Anterior cingulate cortex (tissue), 58 donors: ENCODE measurements at places on chromosomes 5 and 9.
A peak's percentile ranks its signal among the peaks of the same experiment; 100 is the strongest.

- no peak for DNase-seq
Measured at GRCh38 chr5:170643591-170643990, 139.8 kb downstream of the KCNIP1 start.

GRCh38 chr9:101787891-101788290 lies 49.4 kb upstream of the GRIN3A start:
- no peak for DNase-seq

DNA sequence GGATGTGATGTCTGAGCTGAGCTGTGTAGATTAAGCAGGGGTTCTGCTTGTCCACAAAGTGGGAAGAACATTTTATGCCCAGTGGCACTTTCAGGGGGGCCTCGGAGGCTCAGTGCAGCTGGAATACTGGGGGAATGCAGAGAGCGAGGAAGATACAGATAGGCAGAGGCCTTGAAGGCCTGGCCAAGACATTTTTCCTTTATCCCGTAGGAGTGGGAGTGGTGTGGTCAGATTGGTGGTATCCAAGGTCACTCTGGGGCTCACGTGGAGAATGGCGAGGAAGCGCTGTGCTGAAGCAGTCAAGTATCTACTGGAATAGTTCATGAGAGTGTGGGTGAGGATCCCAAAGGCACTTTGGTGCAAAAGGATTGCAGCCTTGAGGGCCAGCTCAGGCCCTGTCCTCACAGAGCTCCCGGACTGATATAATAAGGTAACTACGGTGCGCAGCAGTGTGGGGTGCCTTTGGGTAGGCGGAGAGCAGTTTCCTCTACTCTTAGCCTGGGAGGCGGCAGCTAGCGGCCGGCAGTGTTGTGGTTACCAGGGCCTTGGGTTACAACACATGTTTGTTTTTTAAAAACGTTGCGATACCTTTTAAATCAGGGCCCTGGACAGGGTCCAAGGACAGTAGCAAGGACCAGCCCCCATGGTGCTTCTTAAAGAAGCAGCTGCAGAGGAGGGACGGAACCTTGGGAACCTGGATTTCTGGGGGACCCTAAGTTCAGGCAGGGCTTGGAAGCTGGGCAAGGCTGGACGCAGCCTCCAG lies 10.8 kb upstream of the CCDC69 start:
- DNase-seq, result no peak

GRCh38 chr9:22040760-22041159 lies 31.7 kb upstream of the CDKN2B start:
- DNase-seq, result no peak

DNA sequence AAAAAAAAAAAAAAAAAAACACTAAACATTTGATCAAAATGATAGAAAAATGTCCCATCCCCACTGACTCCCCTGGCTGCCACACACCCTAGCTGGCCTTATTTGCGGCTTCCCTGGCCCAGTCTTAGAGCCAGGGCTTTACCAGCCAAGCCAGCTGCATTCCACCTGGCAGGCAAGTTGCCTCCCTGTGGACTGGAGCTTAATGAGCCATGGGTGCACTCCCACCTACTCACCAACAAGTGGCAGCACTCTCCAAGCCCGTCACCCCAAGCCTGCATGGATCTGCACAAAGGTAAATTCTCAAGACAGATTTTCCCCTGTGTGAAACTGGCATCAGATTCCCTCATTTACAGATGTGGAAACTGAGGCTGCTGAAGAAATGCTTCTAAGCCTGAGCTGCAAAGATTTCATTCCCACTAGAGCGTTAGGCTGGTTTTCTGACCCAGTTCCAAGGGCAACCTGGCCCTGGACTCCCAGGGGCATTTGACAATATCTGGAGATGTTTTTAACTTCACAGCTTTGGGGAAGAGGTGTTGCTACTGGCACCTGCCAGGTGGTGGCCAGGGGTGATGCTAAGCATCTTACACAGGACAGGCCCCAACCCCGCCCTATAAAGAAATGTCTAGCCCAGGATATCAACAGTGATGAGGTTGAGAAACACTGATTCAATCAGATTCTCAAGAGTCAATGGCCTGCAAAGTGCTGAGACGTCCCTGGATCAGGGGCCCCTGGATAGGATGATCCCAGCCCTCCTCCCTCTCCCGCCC lies 21.9 kb upstream of the VDAC1 start:
- DNase-seq, result no peak

GRCh38 chr5:79853676-79854418 lies 137.2 kb downstream of the MTX3 start:
- no peak for DNase-seq

DNA sequence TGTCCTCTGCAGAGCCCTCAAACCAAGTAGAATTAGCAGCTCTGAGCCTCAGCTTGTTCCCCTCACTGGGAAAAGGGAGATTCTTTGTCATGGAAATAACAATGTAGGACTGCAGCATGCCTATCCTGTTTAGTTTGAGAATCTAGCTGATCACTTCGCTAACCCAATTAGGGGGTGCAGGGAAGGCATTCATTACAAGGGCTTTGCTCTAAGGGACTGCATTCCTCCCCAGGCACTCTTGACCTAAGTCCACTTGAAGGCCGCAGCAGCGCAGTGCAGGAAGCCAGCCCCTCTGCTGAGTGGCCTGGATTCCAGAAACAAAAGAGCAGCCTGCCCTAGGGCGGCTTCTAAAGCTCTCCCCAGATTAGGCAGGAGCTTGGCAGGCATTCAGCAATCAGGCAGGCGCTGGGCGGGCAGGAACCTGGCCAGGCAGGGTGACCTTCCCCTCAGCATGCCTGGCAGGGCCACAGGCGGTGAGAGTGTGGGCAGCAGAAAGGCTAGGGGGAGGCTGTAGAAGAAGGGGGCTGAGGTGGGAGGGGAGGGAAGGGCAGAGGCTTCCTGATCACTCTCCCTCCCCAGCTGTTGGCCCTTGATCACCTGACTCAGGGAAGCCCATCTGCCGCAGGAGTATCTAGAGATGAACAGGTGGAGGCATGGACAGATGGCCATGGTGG lies 24.8 kb downstream of the CCNJL start:
- peak; percentile 7 for DNase-seq

- DNase-seq, result no peak
Measured at GRCh38 chr5:108174286-108174685, 207.6 kb downstream of the FBXL17 start.

- DNase-seq, result no peak
Measured at GRCh38 chr5:135826994-135827671, 7.3 kb upstream of the SLC25A48 start.

DNA sequence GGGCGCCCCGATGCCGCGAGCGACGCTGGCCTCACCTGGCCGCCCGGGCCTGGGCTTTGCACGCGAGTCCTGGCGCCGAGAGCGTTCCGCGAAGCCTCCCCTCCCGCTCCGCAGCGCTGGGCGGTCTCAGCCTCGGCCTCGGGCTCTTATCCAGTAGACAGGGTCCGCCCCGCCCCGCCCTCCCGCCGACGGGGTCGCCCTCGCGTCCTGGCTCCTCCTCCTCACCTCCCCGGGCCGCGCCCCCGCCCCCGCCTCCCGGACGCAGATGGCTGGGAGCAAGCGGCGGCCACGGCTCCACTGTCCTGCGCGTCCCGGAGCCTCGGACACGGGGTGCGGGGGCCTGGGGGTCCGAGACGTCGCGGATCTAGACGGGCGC lies at the start of gene SLC6A3:
TSS of gene SLC6A3 (minus strand) at position 128 of the 376 bp plus-strand sequence. CDS start 2,243 bp downstream, outside the sequence.
- no peak for DNase-seq

GRCh38 chr9:38145526-38146053 lies 76.6 kb upstream of the SHB start:
- no peak for DNase-seq

GRCh38 chr5:76579166-76579937 lies 43.9 kb downstream of the F2RL2 start:
- DNase-seq, result no peak

DNA sequence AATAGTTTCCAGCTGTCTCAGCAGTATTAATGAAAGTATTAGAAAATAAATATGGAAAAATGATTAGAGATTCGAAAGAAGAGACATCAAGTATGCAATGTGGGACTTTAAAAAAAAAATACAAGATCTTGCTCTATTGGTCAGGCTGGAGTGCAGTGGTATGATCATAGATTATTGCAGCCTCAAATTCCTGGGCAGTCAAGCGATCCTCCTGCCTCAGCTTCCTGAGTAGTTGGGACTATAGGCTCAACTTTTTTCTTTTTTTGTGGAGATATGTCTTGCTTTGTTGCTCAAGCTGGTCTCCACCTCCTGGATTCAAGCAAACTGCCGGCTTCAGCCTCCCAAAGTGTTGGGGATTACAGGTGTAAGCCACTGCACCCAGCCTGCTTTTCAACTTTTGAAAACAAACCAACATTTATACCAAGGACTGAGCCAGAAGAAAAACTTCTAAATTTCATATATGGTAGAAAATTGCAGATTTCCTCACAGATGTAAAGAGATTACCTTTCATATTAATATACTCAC lies 323.1 kb downstream of the ADGRV1 start:
- no peak for DNase-seq

GRCh38 chr5:35087991-35088390 lies 40.2 kb upstream of the AGXT2 start:
- no peak for DNase-seq

DNA sequence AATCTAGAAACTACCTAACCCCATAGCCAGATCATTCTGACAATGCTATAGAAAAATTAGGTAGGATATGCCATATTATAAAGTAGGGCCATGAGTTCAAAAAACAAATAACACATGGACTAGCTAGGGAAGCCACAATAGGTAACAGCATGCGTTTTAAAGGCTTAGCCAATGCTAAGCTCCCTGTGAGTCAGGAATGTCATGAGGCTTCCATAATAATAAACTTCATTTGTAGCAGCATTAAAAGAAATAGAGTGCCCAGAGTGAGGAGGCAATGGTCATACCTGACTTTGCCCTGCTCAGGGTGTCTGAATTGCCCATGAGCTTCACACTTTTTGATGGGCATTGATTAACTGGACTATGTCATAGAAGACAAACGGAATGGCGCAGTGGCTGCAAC lies 15.8 kb downstream of the FOXE1 start:
- DNase-seq, result no peak

- DNase-seq, result no peak
Measured at GRCh38 chr9:112354081-112354743, 20.8 kb upstream of the PTBP3 start.

DNA sequence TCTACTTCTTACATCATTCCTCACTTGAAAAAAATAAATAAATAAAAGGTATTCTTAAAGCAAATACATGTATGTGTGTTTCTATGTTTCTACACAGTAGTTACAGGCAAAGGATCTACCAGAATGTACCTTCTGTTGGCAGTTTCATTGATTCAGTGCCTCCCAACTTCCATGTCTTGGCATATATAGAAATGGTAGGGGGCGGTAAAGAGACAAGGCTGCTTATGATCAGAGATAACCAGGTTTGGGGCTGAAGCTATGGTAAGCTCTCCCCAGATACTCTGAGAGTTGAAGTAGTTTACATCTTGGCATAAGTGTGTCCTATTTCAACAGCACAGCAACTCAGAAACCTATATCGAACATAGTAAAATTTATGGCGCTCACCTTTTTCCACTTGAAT lies 1075.4 kb upstream of the C9orf72 start:
- no peak for DNase-seq

DNA sequence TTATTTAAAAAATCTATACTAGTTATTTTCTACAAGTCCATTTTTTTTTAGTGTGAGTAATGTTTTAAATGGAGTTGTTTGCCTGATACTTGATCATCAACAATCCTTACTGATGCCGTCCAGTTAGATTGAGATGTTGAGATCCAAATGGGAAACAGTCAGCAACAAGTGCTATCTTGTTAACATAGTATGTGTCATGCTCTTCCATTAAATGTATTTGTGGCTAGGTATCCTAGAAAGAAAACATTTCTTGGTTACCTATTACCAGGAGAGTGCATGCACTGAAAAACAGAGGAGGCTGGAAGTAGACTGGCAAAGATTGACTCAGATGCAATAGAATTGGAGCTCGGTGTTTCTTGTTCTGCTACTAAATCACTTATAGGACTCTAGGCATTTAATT lies 123.4 kb upstream of the MAN2A1 start:
- DNase-seq, result no peak

DNA sequence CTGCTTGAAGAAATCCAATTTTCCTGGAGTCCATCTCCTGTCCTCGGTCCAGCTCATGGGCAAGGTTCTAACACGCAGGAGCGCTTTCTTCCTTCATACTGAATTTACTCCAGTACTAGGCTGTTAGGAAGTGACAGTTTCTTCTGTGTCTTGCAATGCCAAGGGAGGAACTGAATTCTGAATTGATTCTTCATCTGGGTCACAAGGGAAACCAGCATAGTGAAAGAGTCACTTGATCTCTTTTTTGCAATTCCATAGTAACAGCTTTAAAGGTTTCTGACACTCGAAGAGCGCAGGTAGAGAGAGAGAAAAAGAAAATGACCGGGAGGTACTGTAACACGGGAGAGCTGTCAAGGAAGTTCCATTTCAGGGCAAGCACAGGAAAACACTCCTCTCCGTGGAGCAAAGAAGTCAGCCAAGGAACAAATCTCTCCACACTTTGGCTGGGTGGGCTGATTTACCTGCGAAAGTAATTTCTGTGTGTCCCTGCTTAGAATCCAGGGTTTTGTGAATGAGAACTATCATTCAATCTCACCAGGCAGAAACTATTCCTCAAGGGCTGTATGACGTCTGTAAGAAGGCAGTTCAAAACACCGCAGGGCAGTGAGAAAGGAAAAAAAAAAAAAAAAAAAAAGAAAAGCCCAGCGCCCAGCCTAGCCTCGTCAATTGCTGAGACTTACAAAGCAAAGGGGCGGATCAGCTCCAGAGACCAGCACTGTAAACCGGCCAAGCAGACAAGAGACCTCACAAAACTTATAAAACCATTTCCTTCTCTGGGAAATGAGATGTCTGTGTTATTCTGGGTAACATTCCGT lies 617.8 kb downstream of the PDE4D start:
- no peak for DNase-seq

DNA sequence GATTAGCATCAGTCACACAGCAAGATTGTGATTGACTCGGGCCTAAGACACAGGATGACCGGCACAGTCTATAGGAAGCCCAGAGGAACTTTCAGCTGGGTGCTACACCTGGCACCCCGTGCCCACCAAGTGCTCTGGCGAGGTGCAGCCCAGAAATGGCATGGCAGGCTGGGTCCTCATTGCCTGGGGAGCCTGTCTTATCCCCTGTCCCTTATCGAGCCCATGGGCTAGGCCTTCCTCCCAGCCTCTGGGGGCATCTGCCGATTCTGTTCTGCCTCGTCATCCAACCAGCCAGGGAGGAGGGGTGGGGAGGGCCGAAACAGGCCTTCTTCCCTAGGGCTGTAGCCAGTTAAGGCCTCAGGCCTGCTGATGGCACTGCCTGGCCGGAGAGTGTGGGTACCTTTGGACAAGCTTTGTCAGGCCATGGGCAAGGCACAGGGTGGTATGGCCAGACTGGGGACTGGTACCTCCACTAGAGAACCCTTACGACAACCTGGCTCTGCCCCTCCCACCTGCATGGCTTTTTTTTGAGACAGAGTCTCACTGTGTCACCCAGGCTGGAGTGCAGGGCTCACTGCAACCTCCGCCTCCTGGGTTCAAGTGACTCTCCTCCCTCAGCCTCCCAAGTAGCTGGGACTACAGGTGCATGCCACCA lies 1.6 kb downstream of the GRK6 start:
- no peak for DNase-seq

GRCh38 chr9:17752021-17752420 lies 173.2 kb downstream of the SH3GL2 start:
- no peak for DNase-seq

DNA sequence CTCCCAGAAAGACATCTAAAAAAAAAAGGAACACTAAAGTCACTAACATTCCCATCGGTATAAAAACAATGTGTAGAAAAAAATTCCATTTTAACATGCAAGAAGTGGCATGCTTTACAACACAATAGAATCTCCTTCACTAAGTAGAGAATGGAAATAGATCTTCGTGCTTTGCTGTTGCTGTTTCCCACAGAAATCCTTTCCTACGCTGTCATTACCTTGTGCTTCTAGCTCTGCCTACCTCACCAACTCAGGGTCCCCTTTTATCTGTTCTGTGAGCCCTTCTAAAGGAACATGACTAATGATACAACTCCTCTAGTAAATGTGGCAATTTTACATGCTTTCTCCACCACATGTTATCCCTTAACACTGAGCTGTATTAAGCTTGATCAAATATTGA lies 202.9 kb downstream of the MCTP1 start:
- no peak for DNase-seq
